NCI-H2029 treated with DMSO at 0.1 percent for 48 hours (cell line): ENCODE measurements at places on chromosomes 12 and 14.

- DNase-seq: no peak
Observed at GRCh38 chr14:89011355-89012281, 187.2 kb downstream of the TTC8 start.

DNA sequence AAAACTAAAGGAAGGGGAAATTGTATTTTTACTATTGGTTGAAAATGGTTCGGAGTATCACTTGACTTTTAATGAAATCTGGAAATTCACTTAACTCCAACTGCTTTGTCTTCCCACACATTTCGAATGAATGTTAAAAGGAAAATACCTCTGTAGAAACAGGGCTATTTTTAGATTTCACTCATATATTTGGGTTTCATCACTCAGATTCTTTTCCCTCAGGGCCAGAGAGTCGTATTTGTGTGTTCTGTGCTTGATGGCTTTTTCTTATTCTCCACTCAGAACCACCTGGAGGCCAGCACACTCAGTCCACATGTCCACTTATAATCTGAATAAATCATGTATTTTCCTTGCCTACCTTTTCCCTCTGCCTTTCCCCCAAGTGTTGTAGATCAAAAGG is 40.0 kb downstream of the DAAM1 start:
- no peak for DNase-seq

GRCh38 chr14:100692859-100693558 is 33.7 kb upstream of the DLK1 start:
- peak; percentile 34 for DNase-seq

DNA sequence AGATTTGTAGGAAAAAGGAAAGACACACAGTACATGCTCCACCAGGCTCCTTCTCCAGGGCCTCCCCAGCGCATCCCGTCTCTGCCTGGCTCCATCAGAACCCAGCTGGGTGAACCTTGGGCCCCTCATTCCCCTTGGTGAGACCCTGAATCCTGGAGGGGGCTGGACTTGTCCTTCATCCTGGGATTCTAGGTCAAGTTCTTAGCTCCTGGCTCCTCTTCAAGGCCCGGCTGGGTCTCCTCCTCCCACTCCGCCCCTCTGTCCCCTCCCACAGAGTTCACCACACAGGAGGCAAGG is 49.2 kb downstream of the PSMA6 start:
- no peak for DNase-seq

DNA sequence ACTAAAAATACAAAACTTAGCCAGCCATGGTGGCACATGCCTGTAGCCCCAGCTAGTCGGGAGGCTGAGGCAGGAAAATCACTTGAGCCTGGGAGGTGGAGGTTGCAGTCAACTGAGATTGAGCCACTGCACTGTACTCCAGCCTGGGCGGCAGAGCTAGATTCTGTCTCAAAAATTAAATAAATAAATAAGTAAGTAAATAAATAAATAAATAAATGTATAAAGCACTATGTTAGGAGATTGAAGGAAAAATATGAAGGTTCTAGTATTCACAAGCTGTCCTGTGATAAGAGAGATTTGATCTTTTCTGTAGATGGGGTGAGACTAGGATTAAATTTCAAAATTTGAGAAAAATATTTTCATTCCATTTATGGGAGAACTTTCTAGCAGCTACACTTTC is 5.7 kb downstream of the DNAJC22 start:
- no peak for DNase-seq

GRCh38 chr12:20212658-20213555 is 155.4 kb upstream of the PDE3A start:
- peak; percentile 90 for DNase-seq

- no peak for DNase-seq
Observed at GRCh38 chr12:124668602-124669001, 101.2 kb upstream of the NCOR2 start.

GRCh38 chr12:109277899-109278762 is 31.0 kb downstream of the FOXN4 start:
- DNase-seq: no peak

GRCh38 chr12:56164345-56164729 is 6.2 kb downstream of the MYL6 start:
- no peak for DNase-seq

GRCh38 chr14:75497191-75497590 is 25.1 kb upstream of the BATF start:
- no peak for DNase-seq

GRCh38 chr12:52234223-52234810 is 1.3 kb downstream of the KRT7 start:
- no peak for DNase-seq

DNA sequence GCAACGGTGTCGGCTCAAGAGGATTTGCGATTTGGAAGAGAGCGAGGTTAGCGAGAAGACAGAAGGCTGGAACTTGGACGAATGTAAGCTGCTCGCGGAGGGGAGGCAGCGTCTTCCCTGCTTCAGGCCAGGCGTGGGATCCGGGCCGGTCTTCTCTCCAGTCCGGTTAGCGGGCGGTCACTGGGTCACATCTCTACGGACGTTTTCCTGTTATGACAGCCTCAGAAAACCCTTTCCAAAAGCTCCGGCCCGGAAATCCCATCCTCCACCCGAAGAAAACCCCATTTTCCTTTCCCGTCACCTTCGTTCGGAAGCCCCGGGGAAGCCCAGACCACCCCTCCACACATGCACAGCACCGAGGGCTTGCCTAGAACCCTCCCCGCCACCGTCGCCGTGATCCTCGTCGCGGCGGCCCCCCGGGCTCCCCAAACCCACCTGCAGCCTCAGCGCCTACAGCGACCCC is 268 bp downstream of the NDUFB1 start:
- no peak for DNase-seq

GRCh38 chr14:96639550-96639949 is 137.4 kb downstream of the PAPOLA start:
- no peak for DNase-seq

GRCh38 chr14:92982956-92983355 is 60.0 kb downstream of the CHGA start:
- no peak for DNase-seq

DNA sequence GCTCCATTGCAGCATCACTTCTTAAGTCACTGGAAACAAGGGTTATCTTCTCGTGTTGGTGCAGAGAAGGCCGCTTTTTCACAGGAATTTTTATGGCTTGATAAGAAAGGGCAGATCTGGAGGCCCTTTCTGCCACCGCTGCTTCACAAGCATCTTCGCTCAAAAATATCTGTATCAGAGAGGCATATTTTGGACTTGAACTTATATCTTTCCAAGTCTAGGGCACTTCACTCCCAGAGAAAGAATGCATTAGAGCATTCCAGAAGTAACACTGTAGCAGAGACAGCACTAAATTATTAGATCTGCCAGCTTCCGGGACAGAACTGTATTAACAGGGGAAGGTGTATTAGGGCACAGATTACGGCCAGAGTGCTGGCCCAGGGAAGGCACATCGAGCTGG is 151.7 kb upstream of the AMIGO2 start:
- no peak for DNase-seq

DNA sequence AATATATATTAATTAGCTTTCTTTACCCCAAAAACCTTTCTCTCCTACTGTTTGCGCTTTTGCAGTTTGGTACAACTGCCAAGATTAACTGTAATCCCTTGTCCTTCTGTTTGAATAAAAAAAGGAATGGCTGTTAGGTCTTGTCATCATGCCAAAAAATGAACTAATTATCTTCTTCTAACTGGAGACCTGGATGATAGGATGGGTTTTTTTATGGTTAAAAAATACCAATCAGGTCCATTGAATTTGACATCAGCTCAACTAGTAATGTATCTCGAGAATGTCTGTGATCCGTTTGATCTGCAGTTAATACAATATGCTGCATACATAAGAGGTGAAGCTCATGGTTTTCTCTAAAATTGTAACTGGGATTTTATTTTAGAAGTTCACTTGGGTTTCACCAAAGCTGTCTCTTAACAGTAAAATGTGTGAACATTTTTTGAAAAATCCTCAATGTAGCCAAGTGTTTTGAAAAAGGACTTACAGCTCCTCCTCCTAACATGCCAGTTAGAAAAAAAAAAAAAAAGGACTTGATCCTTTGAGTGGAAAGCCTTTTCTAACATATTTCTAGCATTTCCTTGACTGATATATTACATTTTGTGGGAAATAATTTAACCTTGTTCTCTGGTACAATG is 96.8 kb downstream of the SRGAP1 start:
- DNase-seq: peak; percentile 29

DNA sequence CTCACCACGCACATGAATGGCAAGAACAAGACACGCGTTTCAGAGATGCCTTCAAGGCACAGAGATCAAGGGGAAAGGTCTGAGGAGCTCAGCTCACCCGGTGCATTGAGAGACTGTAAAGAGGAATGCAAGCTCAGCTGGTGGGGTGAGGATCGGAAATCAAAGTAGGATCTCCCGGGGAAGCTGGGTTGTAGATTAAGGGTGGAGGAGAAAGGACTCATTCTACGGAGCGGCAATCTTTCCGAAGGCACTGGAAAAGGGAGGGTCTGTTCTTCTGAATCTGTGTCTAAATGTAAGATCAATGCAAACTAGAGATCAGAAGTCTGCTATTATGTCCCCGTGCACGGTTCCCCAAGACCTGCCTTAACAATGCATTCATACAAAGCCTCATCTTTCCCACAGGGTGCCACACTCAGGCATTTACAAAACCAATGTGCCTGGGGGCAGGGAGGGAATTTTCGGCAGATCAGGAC is 41.6 kb upstream of the PYGL start:
- no peak for DNase-seq

- DNase-seq: no peak
Observed at GRCh38 chr12:91721023-91721422, 424.6 kb downstream of the BTG1 start.

- DNase-seq: no peak
Observed at GRCh38 chr12:76272287-76272686, 75.9 kb downstream of the BBS10 start.

DNA sequence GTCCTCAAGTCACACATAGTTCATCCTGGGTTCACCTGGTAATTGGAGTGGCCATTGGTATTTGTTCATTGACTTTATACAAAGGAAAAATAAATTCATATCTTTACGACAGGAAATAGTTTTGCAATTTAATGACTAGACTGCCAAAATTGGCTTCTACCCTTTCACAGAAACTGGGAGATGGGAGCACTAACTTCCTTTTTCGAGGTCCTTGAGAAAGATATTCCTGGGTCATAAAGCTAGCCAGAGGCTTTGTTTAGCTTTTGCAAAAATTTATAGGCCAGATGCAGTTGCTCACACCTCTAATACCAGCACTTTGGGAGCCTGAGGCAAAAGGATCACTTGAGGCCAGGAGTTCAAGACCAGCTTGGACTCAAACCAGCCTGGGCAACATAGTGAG is 10.2 kb upstream of the OR11G2 start:
- no peak for DNase-seq

- no peak for DNase-seq
Observed at GRCh38 chr14:106269029-106269428, 742.6 kb downstream of the TMEM121 start.

- no peak for DNase-seq
Observed at GRCh38 chr14:68268719-68269118, 449.1 kb downstream of the RAD51B start.
